Esophagus mucosa (tissue), 1 donor: ENCODE measurements at places on chromosomes 16 and 17. TPM values are rescaled to one million over a fixed set of nuclear protein-coding genes. Genes with fewer than 3 reads are reported as not detected.

DNA sequence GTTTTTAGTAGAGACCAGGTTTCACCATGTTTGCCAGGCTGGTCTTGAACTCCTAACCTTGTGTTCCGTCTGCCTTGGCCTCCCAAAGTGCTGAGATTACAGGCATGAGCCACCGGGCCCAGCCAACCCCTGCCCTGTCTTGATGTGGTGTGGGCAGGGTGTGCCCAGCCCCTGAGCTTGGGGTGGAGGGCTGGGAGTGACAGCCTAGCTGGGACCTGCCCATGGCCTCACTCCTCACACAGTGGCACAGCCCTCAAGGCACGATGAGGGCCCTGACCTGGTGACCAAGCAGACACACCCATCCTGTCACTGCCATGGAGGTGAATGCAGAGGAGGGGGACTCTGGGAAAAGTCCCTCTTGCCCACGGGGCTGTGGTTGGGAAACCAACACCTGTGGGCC lies 3.0 kb downstream of the IL32 start:
- ATAC-seq = peak; percentile 61

- ATAC-seq = peak; percentile 66
These were observed 62.1 kb downstream of the GAN start for GRCh38 chr16:81376880-81377279.

DNA sequence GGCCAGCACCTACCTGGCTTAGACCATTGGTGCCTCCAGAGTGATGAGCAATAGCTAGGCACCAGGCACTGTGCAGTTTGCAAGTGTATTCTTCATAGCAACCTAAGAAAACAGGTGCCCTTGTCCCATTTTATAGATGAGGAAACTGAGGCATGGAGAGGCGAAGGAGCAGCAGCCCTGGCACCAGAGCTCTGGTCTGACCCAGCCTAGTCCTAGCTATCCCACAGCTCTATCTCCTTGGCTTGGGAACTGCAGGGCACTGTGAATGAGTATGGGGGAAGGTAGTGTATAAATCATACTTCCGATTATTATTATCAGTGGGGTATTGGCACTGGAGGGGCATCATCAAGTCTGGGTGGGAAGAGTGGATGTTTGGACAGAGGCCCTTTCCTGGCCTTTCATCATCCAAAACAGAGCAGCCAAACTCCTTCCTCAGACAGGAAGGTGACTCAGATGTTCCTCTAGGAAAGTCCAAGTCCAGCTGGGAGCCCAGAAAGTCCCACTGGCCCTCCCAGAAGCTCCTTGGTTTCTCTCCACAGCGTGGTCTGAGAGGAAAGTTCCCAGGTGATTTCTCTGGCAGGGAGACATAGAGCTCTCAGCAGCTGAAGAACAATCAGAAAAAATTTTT lies 32.0 kb upstream of the PLLP start:
- peak; percentile 42 for ATAC-seq

GRCh38 chr17:81277421-81277820 lies 17.7 kb downstream of the SLC38A10 start:
- ATAC-seq = peak; percentile 57

DNA sequence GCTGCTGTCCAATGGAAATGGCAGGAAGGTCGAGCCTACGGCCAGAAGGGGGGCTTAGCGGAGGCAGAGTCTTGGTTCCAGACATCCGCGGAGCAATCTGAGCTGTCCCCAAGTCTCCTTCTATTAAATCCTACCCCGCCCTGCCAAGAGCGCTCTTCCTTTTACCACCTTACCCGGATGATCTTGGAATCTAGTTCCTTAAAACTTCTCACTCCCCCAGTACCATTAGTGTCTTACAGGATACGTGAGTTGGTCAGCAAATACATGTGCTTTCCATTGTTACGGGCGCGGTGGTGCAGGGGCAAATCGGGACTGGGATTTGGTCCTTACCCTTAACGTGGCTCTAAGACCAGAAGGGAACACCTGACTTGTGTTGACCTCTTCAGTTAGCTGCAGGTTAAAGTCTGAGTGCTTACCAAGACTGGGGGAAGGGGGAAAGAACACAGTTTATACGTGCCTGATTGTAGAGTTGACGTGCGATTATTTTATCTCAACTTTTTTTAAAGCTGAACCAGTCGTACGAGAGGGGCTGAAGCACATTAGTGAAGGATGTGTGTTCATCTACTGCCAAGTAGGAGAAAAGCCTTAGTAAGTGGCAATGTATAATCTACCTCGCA lies 495 bp downstream of the TXNDC17 start:
- no peak for ATAC-seq

DNA sequence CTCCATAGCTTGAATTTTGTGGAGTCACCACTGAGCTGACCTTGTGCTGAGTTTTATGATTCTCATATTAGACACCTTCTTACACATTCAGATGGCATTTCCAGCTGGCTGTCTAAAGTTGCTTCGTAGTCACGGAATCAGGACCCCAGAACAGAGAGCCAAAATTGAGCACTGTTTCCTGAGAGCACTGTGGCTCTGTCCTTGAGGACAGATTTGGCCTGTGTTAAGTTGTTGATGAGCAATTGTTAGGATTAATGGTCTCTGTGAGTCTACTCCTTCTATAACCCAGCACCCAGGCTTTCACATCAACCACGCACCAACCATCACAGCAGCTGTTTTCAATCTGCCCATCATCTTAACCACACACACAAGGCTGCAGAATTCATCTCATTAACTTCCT lies 277.5 kb upstream of the HSBP1 start:
- ATAC-seq = no peak

DNA sequence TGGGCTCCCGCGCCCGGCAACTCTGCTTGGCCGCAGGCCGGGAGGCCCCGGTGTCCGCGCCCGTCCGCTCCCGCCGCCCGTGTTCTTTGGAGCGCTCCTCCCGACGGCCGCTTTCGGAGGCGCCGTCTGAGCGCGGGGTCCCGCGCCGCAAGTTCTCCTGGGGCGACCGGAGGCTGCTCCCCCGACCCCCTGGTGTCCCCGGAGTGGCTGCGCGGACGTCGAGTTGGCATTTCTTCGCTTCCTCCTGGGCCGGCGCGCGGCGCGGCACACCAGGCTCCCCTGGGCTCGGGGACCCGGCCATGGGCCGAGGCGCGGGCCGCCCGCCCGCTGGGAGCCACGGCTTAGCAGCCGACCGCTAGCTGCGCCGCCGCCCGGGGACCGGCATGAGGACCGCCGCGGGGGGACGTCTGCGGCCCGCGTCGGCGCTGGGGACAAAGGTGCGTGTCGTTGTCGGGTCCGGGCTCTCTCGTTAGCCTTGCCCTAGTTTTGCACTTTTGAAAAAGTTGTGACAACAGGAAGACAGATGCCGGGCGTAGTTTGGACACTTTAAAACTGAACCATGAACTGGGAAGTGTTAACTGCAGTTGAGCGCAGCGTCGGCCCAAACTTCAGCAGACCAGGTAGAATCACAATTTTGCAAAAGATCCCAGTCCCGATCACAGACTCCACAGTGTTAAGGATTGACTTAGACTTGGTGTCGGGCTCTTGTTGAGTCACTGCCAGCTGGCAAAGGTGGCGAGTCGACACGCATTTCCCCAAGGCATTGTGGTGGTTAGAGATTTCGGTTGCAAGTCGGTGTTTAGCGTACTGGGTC lies 700 bp downstream of the UBN1 start:
- ATAC-seq = peak; percentile 10

DNA sequence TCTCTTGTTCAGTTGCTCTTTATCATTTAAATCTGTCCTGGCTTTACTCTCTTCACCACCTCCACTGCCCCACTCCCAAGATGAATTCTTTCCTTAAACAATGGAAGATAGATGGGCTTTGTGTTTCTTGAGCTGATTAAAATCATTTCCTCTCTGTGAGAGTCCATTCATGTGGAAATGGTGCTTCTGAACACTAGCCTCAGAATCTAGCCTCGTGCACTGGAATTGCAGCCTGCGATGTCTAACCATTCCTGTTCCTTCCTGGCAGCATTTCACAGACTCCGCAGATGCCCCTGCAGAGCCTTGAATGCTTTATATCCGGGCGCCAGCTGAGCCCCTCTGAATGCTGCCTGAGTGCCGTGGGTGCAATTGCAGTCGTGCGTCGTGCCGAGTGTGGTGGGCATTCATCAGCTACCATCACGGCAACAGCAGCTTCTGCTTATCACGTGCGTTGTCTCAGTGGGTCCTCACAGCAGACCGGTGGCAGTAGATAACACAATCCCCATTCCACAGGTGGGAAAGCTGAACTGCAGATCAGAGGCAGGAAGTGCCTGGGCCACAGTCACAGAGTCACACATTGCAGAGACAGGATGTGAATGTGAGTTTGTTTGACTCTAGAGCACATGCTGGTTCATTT lies 172.8 kb upstream of the WSCD1 start:
- ATAC-seq = no peak

DNA sequence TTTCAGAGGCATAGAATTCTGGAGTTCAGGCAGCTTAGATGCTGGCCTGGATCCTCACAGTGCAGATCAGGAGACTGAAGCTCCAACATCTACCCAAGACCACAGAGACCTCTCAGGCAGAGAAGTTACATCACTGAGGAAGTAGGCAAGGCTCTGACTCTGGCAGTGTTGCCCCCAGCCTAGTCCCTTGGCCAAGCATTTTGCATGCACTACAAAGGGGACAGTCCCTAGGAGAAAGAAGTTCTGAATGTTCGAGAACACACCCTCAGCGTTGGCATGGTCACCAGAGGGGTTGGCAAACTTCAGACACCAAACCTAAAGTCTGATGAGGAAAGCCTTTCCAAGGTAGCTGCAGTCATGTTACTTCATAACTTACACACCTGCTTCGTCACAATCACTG lies 2.5 kb downstream of the RANBP10 start:
- no peak for ATAC-seq

GRCh38 chr17:27415120-27415795 lies 41.0 kb upstream of the KSR1 start:
- ATAC-seq = no peak

- ATAC-seq = no peak
These were observed 5.4 kb upstream of the STAT5B start for GRCh38 chr17:42281571-42282096.

Gene TMEM114
- total RNA-seq = not detected

Gene OR1A1
- not detected for total RNA-seq
